ENCODE measurements at places on chromosomes 5 and 9.

DNA sequence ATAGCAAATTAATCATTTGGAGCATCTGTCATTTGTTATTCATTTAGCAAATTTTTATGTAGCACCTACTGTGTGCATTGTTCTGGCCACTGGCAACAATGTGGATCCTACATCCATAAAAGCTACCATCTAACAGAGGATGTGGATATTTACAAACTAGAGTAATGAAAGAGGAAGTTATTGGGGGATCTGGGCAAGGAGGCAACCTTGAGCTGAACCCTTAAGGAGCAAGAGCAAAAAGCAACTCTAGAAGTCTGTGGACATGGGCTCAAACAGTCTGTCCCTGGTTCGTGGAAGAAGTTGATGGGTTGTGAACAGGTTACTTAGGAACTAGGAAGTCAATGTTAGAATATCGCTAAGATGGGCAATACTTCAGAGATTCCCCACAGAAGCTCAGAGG, 259.9 kb downstream of the SYK start:
- DNase-seq: no peak

DNA sequence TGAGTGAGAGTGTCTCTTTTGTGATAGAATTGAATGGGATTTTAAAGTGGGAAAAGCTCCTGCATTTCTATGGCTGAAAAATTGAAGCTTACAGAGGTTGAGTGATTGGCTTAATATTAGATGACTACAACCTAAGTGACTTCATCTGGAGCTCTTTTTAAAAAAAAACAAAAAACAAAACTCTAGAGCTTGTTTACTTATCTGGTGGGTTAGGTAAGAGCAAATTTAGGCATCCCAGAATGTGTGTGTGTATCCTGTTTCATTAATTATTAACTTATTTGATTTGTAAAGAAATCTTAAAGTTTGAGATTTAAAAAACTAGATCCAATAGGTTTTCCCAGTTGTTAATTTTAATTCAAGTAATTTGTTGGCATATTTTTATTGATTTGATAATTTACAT, 60.1 kb downstream of the SCAMP1 start:
- DNase-seq: no peak

- DNase-seq: no peak
Measured at GRCh38 chr9:130062750-130063149, 9.0 kb downstream of the GPR107 start.

GRCh38 chr5:19406576-19407365, 581.2 kb downstream of the CDH18 start:
- DNase-seq: no peak

DNA sequence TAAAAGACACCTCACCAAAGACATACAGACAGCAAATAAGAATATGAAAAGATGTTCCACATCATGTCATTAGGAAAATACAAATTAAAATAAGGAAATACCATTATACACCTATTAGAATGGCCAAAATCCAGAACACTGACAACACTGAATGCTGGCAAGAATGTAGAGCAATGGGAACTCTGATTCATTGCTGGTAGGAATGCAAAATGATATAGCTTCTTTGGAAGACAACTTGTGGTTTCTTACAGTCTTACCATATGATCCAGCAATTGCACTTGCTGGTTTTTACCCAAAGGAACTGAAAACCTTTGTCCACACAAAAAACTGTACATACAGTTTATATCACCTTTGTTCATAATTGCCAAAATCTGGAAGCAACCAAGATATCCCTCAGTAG, 6.5 kb downstream of the TMEM161B start:
- DNase-seq: peak; percentile 51

GRCh38 chr5:96875791-96876291, 459 bp upstream of the ERAP2 start:
- peak; percentile 78 for DNase-seq

Measured in M059J (cell line).